ENCODE measurements at places on chromosomes 2 and 18.

- DNase-seq = no peak
These were observed 91.7 kb upstream of the ITGA6 start for GRCh38 chr2:172335736-172336135.

DNA sequence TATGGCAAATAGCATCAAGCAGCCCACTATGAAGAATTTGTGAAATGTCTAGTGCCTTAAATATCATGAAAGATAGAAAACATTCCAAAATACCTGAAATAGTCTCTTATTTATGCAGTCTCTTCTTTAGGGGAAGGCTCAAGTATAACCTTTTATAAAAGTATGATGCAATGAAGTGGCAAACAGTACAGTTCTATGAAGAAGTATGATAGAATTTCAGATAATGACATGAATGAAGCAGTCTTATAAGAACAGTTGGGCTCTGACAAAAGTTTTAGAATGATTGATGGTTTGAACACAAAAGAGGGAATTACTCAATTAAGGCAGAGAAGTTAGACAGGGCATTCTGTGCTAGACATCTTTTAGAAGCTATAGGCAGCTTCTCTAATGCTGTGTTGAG lies 1791.8 kb upstream of the PIK3C3 start:
- DNase-seq = no peak

DNA sequence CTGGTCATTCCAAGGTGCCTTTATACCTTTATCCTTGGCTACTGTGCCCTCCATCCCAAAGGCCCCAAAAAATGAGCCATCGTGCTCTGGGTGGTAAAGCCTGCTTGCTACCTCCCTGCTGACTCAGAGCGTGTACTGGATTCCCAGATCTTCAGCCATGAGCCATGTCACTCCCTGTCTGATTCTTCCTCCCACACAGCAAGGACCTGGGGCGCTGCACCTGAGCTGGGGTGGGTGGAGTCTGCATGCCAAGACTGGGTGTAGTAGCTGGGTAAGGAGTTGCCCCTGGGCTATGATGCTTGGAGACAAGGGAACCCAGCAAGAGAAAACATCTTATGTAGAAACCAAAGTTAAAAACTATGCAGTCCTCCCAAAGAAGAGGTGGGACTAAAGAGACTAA lies 37.2 kb upstream of the APCDD1 start:
- DNase-seq = no peak

DNA sequence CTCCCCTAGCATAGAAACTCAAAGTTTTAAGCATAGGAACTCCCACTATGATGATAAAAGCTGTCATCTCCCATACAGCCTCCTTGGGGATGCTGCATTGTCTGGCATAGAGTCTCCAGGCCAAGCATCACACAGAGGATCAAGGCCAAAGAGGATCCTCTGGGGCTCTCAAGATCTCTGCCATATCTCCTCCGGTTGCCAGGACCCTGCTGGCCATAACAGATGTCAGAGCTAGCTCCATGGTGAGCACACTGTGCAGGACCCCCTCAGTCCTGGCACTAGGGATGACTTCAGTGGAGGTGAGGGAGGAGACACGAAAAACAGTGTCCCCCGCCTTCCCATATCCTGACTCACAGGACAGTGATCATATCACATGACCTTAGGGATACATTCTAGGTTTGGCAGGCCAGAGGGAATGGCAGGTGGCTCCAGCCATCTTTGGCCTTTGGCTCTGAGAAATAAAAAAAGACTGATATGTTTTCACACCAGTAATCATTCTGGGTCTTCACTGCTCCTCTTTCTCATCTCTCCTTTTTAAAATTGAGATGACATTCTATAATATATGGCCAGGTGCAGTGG lies 235.0 kb downstream of the MYCN start:
- no peak for DNase-seq

GRCh38 chr18:65704046-65704445 lies 46.8 kb upstream of the CDH7 start:
- DNase-seq = no peak

- no peak for DNase-seq
These were observed 27.7 kb downstream of the METTL8 start for GRCh38 chr2:171406044-171406443.

- no peak for DNase-seq
These were observed 335.8 kb downstream of the TRIB2 start for GRCh38 chr2:13052547-13052946.

GRCh38 chr18:60599267-60599666 lies 226.7 kb upstream of the MC4R start:
- DNase-seq = no peak

- DNase-seq = no peak
These were observed 232.8 kb downstream of the GALR1 start for GRCh38 chr18:77482190-77483085.

Measured in activated T-cell treated with anti-CD3 and anti-CD28 coated beads, Interleukin-2, amount 50 U/mL, for 48 hours (primary cell).